A549 treated with AZD2906 at 1 μM for 4 hours (cell line): ENCODE measurements at places on chromosomes 3 and 15. TPM values are rescaled to one million over a fixed set of nuclear protein-coding genes. Genes with fewer than 3 reads are reported as not detected.

SI gene
- total RNA-seq, result not detected in 5 replicates

ITPKA gene
- total RNA-seq, result 6.5 to 12.4 TPM (median 10.2 TPM) in 5 replicates

B3GALNT1 gene
- 0.17 to 0.39 TPM (median 0.22 TPM) in 5 replicates for total RNA-seq

ADAMTS17 gene
- total RNA-seq, result 0.13 to 0.42 TPM (median 0.16 TPM) in 5 replicates

CLDN18 gene
- total RNA-seq, result not detected in 5 replicates

MUSTN1 gene
- 0.21 TPM in 1 of 5 replicates, not detected in the others for total RNA-seq

TRPM1 gene
- not detected in 5 replicates for total RNA-seq

COL7A1 gene
- total RNA-seq, result 101 to 162 TPM (median 145 TPM) in 5 replicates

TM6SF1 gene
- 0.09 to 0.13 TPM (median 0.10 TPM) in 4 of 5 replicates, not detected in the other for total RNA-seq

MEIS2 gene
- 6.7 to 10.0 TPM (median 8.5 TPM) in 5 replicates for total RNA-seq

ADGRG7 gene
- total RNA-seq, result not detected in 5 replicates
